NK-92 treated with Interleukin-12 subunit alpha and Interleukin-12 subunit beta, amount 100 ng/mL, for 24 hours (cell line): ENCODE measurements at places on chromosomes 12 and 14.

DNA sequence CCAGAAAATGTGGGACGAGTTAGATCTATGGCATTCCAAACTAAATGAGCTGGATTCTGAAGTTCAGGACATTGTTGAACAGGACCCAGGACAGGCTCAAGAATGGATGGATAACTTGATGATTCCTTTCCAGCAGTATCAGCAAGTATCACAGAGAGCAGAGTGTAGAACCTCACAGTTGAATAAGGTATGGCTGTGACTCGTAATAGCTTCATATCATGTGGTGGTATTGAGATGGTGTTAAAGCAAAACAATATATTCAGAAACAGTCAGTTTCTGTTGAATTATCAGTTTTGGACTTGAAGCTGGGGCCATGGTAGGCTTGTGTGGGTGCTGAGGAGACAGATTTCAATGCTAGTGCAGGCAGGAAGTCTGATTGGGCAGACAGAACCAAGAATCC, 213.7 kb downstream of the ESR2 start:
- no peak for DNase-seq

DNA sequence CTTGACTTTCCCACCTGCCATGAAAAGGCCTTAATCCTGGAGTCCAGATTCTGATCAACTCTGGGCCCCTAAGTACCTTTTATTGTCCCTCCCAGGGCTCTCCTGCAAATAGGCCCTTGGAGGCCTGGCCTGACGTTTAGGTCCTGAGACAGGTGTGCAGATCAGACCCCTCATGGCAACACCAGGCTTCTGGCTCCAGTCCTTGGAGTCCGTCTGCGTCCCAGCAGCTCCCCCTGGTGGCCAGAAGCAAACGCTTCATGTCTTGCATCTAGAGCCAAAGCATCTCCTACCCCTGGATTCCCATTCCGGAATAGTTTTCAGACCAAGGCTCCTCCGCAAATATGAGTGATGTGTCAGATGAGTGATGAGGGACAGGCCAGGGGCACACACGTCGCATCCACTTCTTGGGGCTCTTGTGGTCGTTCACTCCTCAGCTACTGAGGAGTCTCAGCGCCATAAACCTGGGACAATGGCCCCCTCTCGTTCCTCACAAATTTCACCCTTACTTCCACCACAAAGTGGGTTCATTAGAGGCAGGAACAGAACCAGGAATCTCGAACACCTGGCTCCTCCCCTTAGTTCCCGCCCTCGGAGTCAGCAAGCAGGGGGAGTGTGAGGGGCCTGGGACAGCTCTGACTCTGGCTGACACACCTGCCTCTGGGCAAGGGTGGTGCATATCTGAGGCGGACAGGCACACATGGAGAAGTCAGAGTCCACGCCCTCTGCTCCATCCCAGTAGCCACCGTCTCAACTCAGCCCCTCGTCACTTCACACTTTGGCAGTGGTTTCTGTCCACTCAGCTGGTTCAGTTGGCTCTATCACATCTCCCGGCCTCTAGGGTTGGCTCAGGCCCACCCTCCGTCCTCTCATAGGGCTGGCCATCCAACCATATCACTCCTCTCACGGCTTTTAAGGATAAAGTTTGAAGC, 77.9 kb upstream of the PWP1 start:
- peak; percentile 70 for DNase-seq

- DNase-seq = no peak
Observed at GRCh38 chr12:106310687-106311086, 8.2 kb downstream of the TCP11L2 start.

DNA sequence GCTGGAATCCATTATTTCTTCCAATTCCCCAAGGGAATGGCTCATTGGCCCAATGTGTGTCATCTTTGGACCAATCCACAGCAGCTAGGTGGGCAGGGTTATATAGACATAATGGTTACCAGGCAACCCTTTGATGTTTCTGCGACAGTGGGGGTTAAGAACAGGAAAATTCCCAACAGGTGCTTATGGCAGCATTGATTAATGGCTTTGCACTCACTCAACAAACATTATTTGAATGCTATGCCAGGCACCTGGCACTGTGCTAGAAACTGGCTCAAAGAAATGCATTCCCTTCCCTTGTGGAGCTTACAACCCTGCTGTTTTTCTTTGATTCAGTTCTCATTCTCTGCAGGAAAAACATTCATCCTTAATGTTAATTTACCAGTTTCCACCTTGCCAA, 1221.0 kb downstream of the AACS start:
- DNase-seq = no peak

- no peak for DNase-seq
Observed at GRCh38 chr14:71595441-71595840, 336.8 kb upstream of the RGS6 start.

DNA sequence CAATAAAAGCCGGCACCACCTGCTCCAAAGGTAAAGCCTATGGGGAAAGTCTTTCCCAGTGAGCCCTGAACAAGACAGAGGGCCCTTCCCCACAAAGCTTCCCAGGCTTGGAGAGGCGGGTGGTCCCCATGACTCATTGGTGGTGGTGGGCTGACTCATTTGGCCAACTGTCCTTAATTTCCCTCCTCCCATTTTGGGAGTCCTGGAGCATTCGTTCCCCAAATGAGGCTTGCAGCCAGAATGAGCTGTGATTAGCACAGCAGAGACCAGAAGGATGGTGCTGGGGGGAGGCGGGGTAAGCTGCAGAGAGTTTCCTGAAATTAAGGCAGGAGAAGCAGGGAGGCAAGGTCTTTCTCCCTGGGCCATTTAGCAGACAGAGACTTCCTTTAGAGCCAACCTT, 241.7 kb downstream of the DPF3 start:
- no peak for DNase-seq

DNA sequence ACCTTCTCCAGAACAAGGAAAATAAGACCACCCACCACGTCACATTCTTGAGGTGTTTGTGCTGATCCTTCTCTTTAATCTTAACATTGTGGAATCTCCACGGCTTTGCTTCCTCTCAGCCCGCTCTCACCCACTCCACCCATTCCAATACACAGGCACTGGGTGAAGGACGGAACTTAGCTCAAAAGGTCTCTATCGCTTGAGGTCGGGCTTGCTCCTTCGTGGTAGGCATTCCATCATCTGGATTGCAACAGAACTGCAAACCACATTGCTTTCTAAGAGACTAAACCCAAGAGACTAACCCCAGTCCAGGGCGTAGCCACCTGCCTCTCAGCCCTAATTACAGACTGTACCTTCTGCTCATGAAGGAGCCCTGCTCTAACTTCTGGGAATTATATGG, 24.0 kb upstream of the MDM2 start:
- DNase-seq = no peak

DNA sequence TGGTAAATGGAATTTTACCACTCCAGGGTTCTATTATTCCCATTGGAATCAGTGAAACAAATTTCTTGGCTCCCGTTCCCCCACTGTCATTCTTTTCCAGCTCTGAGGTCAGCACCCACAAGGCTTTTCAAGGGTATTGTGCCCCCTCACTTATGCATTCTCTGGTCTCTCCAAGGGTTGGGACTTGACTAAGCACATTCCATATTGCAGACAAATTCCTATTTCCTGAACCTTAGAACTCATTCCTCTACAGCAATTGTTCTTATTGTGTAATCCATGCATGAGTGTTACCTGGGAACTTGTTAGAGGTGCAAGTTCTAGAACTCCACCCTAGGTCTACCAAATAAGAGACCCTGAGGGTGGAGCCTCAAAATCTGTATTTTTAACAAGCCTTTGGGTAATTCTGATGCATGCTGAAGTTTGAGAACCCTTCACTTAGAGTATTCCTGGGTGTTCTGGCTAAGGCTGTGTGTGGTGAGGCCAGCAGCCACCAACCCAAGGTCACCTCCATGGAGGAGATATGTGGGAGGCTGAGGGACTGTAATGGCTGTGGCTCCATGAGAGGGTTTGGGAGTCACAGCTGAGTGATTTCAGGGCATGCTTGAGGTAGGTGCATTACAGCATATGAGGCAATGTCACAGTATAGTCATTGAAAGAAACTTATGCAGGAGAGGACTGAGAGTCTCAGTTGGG, 150.9 kb downstream of the TTC6 start:
- DNase-seq = no peak

DNA sequence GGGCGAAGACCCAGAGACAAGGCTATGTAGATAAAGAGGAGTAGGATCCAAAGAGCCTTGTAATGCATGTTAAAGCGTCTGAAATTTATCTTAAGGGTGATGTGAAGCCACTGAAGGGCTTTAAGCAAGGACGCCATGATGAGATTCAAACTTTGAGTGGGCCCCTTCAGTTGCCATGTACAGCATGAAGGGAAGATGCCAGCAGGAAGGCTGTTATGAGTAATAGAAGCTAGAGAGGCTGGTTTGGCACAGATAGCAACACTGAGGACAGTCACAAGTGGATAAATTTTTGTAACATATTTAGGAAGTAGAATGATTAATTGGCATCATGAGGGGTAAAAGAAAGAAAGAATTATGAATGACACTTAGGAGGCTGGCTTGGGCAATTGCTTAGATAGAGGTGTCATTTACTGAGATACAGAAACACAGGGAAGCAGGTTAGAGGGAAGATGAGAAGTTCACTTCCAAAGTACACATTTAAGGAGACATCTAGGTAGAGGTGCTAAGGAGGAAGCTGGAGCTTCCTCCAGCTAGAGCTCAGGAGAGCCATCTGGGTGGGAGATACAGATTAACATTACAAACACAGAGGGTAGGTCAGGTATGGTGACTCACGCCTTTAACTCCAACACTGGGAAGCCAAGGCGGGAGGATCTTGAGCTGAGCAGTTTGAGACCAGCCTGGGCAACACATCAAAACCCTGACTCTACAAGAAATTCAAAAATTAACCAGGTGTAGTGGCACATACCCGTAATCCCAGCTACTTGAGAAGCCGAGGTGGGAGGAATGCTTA, 13.7 kb downstream of the ATG2B start:
- DNase-seq = no peak
